Endothelial cell (in vitro differentiated cells): ENCODE measurements at places on chromosomes 3 and 15.
A peak's percentile ranks its signal among the peaks of the same experiment; 100 is the strongest.

DNA sequence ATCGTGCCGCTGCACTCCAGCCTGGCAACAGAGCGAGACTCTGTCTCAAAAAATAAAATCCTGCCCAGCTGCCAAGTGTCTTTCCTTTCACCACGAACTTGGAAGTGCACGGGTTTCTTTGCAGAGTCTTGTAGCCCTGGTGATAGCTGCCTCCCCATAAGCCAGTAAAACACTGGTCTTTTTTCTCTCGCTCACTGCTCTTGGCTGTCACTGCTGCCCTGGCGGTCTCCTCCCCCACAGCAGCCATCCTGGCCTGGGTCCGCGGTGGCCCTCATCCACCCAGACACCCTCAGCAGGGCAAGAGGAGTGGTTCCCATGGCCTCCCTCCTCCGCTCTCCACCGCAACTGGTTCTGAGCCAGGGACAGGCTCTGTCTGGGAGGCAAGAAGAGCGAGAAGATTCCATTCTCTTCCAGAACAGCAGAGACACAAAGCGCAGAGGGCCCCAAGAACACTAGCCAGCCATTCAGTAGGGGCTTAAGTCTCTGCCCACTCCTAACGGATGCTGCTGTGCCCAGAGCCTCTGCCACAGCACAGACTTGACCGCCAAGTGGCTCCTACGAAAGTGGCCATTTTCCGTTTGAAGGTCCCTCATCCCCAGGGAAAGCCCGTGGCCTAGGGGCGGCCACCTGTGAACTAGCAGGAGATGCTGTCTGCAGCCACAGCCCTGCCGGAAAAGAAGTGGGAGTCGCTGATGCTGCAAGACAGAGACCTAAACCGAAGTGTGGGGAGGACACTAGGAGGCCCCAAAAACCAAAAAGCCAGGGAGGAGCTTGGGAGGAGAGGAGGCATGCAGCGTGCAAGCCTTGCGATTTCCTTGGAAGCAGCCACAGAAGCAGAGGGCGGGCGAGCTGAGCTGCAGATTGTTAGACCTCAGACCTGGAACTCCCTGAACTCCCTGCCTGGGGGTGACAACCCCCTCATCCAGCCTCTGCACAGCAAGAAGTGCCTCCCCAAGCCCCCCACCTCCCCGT is 44.1 kb downstream of the KLHL25 start:
- no peak for DNase-seq
- H3K27ac ChIP-seq = peak overlapping the region; percentile 57
- no peak overlapping the region for H3K4me3 ChIP-seq
- H3K27me3 ChIP-seq = peaks cover 37% of the 10 kb centered on the region
- peaks cover 49% of the 10 kb centered on the region for H3K4me1 ChIP-seq

DNA sequence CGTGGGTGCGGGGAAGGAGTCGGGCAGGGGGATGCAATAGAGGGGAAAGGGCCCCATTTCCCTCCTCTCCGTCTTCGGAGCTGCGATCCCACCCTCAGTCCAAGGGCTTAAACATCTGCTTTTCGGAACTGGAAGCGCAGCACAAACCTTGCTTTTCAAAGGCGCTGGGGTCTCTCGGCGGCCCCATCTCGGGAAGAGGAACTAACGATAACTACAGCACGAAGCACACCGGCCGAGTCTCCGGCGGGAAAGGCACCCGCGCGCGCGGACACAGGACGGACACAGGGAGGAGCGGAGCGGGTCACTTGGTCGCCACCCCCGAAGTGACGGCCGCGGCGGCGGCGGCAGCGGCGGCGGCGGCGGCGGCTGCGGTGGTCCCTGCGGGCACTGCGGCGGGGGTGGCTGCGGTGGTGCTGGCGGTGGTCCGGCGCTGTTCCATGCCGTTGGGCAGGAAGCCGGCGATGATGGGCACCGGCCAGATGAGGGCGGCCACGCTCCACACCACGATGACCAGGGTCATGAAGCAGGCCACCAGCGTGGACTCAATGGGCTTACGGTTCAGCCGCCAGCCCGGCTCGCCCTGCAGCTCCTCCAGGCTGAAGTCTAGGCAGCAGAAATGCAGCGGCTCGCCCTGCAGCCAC is 1.1 kb downstream of the TMEM158 start:
- H3K27ac ChIP-seq = no peak overlapping the region
- peaks cover 3% of the 10 kb centered on the region for H3K36me3 ChIP-seq
- H3K27me3 ChIP-seq = peaks cover 7% of the 10 kb centered on the region
- DNase-seq = peak; percentile 86

DNA sequence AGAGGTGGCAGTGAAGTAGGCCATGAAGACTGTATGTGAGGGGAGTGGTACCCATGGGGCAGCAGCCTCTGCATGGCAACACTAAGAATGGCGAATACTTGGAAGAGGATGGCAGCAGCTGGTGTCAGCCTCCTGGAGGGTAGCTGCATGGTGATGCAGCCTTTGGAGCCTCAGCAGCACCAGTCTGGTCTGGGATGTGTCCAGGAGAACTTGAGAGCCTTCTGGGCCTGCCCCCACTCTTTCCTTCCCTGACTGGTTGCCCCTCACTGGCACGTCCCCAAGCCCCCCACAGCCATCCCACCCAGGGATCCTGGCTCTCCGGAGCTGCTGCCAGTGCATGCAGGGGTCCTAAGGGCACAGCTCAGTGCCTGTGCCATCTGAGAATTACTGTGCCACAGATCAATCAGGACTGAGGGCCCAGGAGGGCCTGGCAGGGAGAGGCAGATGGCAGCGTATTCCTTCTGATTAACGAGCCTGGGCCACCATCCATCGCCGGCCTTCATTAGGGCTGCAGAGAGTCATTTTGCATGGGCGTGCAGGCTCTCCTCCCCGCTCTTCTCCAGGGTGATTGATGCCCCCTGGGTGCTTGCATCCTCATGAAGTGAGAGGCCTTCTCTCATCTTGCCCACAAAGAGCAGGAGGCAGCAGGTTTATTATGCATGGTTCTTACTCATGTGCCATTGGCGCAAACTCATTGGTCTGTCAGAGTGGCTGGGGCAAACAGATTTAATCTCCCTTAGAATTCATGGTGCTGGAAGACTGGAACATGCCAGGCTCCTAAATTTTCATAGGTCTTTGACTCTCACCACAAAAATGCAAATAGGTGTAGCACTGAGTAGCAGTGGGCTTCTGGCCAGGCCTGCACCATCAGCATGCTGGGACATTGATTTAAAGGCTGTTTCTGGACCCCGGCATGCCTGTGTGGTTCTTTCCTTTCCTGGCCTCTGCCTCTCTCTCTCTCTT is 116.8 kb downstream of the EPHB1 start:
- peaks cover 7% of the 10 kb centered on the region for H3K36me3 ChIP-seq
- H3K27me3 ChIP-seq = peaks cover 6% of the 10 kb centered on the region
- H3K4me1 ChIP-seq = peaks cover 11% of the 10 kb centered on the region
- no peak overlapping the region for H3K27ac ChIP-seq
- no peak overlapping the region for H3K4me3 ChIP-seq

GRCh38 chr15:47473832-47474231 is 243.5 kb upstream of the SEMA6D start:
- peaks cover 9% of the 10 kb centered on the region for H3K4me1 ChIP-seq
- no peaks in the 10 kb centered on the region for H3K36me3 ChIP-seq
- no peak overlapping the region for H3K4me3 ChIP-seq
- H3K27ac ChIP-seq = no peak overlapping the region
- no peak for DNase-seq

GRCh38 chr15:44620081-44620480 is 43.4 kb downstream of the SPG11 start:
- no peak for DNase-seq
- H3K4me1 ChIP-seq = no peaks in the 10 kb centered on the region
- no peak overlapping the region for H3K4me3 ChIP-seq
- no peak overlapping the region for H3K27ac ChIP-seq
- H3K36me3 ChIP-seq = peaks cover 8% of the 10 kb centered on the region

DNA sequence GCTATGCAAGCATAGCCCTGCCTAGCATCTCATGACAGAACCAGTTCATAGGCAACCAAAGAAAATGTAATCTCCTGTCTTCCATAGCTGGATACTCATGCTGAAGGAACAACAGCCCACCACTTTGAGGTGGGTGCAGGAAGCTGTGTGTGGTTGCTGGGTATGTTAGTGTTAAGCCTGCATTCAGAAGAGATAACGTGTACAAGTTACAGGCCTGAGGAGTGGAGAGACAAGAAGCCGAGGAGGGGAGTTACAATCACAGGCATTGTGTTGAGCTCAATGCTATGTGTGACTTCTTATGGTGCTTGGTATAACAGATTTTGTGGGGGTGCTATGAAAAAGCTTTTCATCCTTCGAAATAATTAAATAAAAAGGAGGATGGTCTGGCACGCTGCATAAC is 42.8 kb upstream of the SECISBP2L start:
- no peak overlapping the region for H3K4me3 ChIP-seq
- no peak for DNase-seq

DNA sequence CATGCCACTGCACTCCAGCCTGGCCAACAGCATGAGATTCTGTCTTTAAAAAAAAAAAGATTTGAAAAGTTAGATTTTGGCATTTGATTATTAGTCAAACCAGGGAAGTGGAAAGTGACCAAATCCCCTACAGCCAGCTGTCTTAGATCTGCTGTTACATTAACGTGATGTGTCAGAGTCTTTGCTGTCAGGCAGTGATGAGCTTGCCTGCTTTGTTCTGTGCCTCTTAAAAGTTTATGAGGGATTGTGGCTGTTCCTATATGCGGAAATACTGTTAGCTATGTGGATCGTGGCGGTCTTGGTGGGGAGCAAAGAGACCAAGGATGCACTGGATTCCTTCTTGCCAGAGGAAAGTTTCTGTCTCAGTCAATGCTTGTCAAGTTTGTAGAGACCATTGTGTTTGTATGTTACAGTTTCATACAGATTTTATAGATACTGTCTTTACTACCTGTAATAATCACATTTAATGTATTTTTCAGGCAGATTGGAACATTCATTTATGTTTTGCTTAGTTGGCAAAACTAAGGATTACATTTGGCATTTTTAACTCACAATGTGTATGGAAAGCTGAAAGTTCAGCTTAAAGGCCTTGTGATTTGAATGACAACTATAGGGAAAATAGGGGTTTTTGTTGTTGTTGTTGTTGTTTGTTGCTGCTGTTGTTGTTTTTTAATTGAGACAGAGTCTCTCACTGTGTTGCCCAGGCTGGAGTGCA is 137.4 kb downstream of the VPS8 start:
- peaks cover 9% of the 10 kb centered on the region for H3K4me1 ChIP-seq
- DNase-seq = no peak
- H3K4me3 ChIP-seq = no peak overlapping the region
- no peaks in the 10 kb centered on the region for H3K27me3 ChIP-seq
